Neural crest cell (in vitro differentiated cells): ENCODE measurements at places on chromosomes 5 and 9. TPM values are rescaled to one million over a fixed set of nuclear protein-coding genes. Genes with fewer than 3 reads are reported as not detected.

OLFM1 gene
- total RNA-seq, result 23.3 and 27.2 TPM in 2 replicates

DMRT3 gene
- not detected in 2 replicates for total RNA-seq

PRR7 gene
- 16.1 and 19.0 TPM in 2 replicates for total RNA-seq

ADRB2 gene
- total RNA-seq, result 0.11 and 0.16 TPM in 2 replicates

FGF10 gene
- total RNA-seq, result 3.8 and 4.5 TPM in 2 replicates

PCDHGA5 gene
- total RNA-seq, result 0.32 and 0.51 TPM in 2 replicates

CDC20B gene
- total RNA-seq, result not detected in 2 replicates

CMYA5 gene
- 0.44 and 0.73 TPM in 2 replicates for total RNA-seq

TNC gene
- total RNA-seq, result 0.16 and 0.30 TPM in 2 replicates

RASGRF2 gene
- total RNA-seq, result 0.14 and 0.19 TPM in 2 replicates

IFNB1 gene
- not detected in 2 replicates for total RNA-seq

EGFLAM gene
- 9.1 and 10.3 TPM in 2 replicates for total RNA-seq

SAXO1 gene
- total RNA-seq, result 0.14 TPM in 1 of 2 replicates, not detected in the other

MEIKIN gene
- not detected in 2 replicates for total RNA-seq

SPATA31C1 gene
- total RNA-seq, result 1.4 and 1.9 TPM in 2 replicates

NUP155 gene
- total RNA-seq, result 66.3 and 72.6 TPM in 2 replicates

ELAVL2 gene
- 26.0 and 31.3 TPM in 2 replicates for total RNA-seq

ZBED3 gene
- 12.1 and 12.2 TPM in 2 replicates for total RNA-seq

PDLIM4 gene
- total RNA-seq, result 37.4 and 38.0 TPM in 2 replicates

CD180 gene
- not detected in 2 replicates for total RNA-seq

CCNI2 gene
- not detected in 2 replicates for total RNA-seq

GSN gene
- 77.2 and 84.7 TPM in 2 replicates for total RNA-seq

SUSD3 gene
- total RNA-seq, result 0.27 TPM in 1 of 2 replicates, not detected in the other

CDKN2B-AS1 gene
- total RNA-seq, result 0.21 TPM in 1 of 2 replicates, not detected in the other

CSF1R gene
- not detected in 2 replicates for total RNA-seq
